ENCODE measurements at places on chromosomes 4 and X. TPM values are rescaled to one million over a fixed set of nuclear protein-coding genes. Genes with fewer than 3 reads are reported as not detected.

MAGEC3 gene
- not detected for total RNA-seq

DDX53 gene
- total RNA-seq = not detected

GRCh38 chr4:130306566-130306965 is 1210.6 kb downstream of the C4orf33 start:
- H3K36me3 ChIP-seq = no peaks in the 10 kb centered on the region
- H3K4me1 ChIP-seq = no peaks in the 10 kb centered on the region
- no peaks in the 10 kb centered on the region for H3K27me3 ChIP-seq
- no peak overlapping the region for H3K4me3 ChIP-seq
- no peak for DNase-seq
- no peak overlapping the region for H3K27ac ChIP-seq

CPZ gene
- total RNA-seq = not detected

- no peaks in the 10 kb centered on the region for H3K36me3 ChIP-seq
- peak overlapping the region; percentile 89 for H3K4me3 ChIP-seq
- peak; percentile 93 for DNase-seq
- peaks cover 45% of the 10 kb centered on the region for H3K4me1 ChIP-seq
- peak overlapping the region; percentile 86 for H3K27ac ChIP-seq
These were observed 969 bp downstream of the STIM2 start for GRCh38 chr4:26861434-26862186.

POLN gene
- total RNA-seq = 1.5 TPM

GABRG1 gene
- not detected for total RNA-seq

GSX2 gene
- 0.58 TPM for total RNA-seq

NXF2 gene
- not detected for total RNA-seq

RADX gene
- 13.0 TPM for total RNA-seq

DNA sequence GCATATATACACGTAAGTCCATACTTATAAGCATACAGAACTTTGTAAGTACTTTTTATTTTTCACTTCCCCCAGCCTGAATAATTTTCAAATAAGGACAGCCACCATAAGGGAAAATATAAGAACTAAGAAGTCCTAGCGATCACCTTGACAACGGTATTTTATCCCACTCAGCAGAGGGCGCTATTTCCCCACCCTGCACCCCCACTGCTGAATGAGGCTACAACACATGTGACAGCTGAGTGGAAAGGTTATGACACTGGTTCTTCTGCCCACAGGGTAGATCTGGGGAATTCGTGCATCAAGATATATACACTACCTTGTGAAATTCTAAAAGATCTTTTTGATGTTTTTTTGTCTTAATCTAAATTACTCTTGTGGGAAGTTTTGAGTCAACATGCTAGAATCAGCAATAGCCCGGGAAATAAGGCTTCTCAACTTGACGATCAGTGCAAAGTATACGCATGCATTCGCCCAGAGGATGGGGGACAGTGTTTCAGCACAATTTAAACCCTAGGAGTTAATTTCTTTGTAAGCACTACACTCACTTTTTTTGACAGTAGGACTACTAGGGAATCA is 151.5 kb downstream of the CORIN start:
- H3K27me3 ChIP-seq = no peaks in the 10 kb centered on the region
- H3K27ac ChIP-seq = no peak overlapping the region
- no peaks in the 10 kb centered on the region for H3K4me1 ChIP-seq
- no peak overlapping the region for H3K4me3 ChIP-seq
- no peaks in the 10 kb centered on the region for H3K36me3 ChIP-seq

HGFAC gene
- not detected for total RNA-seq

DNA sequence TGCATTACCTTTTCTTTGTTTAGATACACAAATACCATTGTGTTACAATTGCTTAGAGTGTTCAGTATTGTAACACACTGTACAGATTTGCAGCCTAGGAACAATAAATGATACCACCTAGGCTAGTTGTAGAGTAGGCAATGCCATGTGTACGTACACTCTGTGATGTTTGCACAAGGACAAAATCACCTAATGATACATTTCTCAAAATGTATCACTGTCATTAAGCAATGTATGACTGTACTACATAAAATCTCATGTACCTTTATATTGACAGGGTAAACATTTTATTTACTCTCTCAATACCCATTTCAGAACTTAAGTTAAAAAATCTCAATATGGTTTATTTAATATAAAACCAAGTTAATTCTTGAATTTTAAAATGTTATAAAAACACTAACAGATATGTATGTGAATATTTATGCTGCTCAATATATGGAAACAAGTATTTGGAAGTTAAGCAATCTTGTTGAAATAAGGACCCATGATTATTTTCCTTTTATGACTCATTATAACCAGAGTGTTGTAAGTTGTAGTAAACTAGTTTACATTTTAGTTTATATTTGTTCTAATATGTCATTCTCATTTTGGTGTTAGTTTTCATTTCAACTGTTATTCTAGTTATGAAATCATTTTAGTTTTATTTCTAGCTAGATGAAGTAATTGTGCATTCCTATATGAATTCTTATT is 409.2 kb downstream of the TLL1 start:
- no peaks in the 10 kb centered on the region for H3K27me3 ChIP-seq
- H3K4me3 ChIP-seq = no peak overlapping the region

- no peaks in the 10 kb centered on the region for H3K4me1 ChIP-seq
- H3K27me3 ChIP-seq = no peaks in the 10 kb centered on the region
- H3K36me3 ChIP-seq = no peaks in the 10 kb centered on the region
- H3K4me3 ChIP-seq = no peak overlapping the region
These were observed 82.7 kb downstream of the ANXA5 start for GRCh38 chr4:121614101-121614500.

GRCh38 chr4:56240554-56241174 is 146.6 kb downstream of the AASDH start:
- H3K27ac ChIP-seq = no peak overlapping the region
- H3K4me1 ChIP-seq = no peaks in the 10 kb centered on the region
- H3K27me3 ChIP-seq = no peaks in the 10 kb centered on the region
- H3K36me3 ChIP-seq = no peaks in the 10 kb centered on the region
- no peak for DNase-seq

DNA sequence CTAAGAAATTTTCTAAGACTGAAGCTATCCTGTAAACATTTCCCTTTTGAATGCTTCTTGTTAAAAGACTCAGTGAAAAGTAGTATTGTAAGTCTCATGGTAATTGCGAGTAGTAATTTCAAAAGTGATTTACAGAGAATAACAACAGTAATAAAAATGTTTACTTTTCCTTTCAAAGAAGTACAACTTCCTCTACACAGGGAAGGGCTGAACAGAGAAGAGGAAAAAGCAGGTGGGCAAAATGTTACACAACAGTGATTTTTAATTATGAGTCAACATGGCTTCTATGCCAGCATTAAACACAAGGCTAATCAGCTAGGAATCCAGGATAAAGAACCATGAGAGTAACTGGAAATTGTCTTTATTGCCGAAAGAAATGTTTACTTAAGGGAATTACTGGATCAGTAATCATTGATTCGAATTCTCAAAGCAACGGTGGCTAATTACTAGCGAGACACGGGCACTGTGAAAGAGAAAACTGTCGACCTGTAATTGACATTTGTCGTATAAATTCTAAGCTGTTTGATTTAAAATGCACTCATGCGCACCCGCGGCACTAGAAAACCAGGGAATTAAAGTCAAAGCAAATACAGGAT is 15.4 kb downstream of the UTP3 start:
- H3K27ac ChIP-seq = peak overlapping the region; percentile 80
- H3K27me3 ChIP-seq = no peaks in the 10 kb centered on the region
- no peaks in the 10 kb centered on the region for H3K36me3 ChIP-seq

- H3K27me3 ChIP-seq = no peaks in the 10 kb centered on the region
- H3K4me1 ChIP-seq = no peaks in the 10 kb centered on the region
- no peak overlapping the region for H3K27ac ChIP-seq
- H3K36me3 ChIP-seq = no peaks in the 10 kb centered on the region
These were observed 190.6 kb downstream of the CCSER1 start for GRCh38 chr4:90317785-90318184.

GRCh38 chrX:126982158-126982557 is 162.6 kb downstream of the PRR32 start:
- no peaks in the 10 kb centered on the region for H3K4me1 ChIP-seq
- no peak overlapping the region for H3K4me3 ChIP-seq
- H3K27ac ChIP-seq = no peak overlapping the region
- DNase-seq = no peak
- H3K36me3 ChIP-seq = no peaks in the 10 kb centered on the region
- H3K27me3 ChIP-seq = no peaks in the 10 kb centered on the region

DNA sequence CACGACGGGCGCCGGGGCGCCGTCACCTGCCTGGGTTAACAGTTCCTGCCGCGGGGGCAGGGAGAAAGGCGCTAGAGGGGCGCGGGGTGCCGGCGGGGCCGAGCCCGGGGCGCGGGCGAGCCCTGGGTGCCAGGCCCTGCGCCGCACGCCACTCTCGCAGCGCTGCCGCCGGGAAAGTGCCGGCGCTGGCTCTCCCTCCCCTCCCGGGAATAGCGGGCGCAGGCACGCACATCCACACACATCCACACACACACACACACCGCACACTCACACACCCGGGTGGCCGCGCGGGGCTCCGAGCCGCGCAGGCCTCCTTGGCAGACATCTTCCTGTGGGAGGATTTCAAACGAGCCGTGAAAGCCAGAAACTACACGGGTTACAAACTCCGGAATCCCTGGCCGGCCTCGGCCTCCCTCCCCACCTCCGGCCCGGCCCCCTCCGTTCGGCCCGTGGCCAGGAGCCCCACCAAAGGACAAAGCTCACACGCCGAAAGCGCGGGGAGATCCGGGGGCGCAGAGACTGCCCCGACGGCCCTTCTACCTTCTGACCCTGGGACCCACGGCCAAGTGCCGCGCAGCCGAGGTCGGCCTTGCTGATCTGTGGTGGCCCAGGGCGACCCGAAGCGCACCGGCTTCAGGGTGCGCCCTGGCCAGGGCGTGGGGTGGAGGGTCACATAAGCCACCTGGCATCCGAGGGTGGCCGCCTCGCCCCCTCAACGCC is 92.3 kb downstream of the BCOR start:
- DNase-seq = no peak
- H3K4me1 ChIP-seq = peaks cover 41% of the 10 kb centered on the region
- H3K27ac ChIP-seq = no peak overlapping the region

- H3K4me1 ChIP-seq = no peaks in the 10 kb centered on the region
- H3K36me3 ChIP-seq = no peaks in the 10 kb centered on the region
- no peak for DNase-seq
- H3K27ac ChIP-seq = no peak overlapping the region
These were observed 380.2 kb upstream of the NDST3 start for GRCh38 chr4:117654079-117654478.

DNA sequence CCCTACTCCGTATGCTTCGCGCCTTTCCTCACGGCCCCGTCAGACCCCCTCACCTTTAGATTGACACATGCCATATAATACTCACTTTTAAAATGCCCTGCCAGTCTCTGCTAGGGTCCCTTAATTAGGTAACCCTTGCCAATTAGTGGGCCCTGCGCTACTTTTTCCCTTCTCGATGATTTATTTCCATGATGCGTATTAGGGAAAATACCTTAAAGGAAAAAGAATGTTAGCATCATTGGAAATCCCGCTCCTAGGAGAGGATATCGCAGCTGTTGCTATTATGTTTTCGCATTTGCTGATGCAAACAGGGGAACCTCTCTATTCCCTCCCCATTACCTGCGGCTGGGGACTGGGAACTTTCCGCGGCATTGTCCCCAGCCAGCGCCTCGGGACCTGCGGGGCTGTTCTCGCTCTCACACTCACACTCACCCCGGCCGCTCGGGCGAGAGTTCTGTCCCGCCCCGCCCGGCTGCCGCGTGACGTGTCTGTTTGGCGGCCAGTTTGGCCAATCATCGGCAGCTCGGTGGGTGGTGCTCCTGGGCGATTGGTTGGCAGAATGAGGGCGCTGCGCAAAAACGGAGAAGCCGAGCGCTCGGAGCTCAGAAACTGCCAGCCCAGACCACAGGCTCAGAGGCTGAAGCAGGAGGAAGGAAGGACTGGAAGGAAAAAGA is at the start of gene PCDH10:
Gene PCDH10, plus strand, starts transcription at position 605 of the 674 bp plus-strand sequence. CDS start 847 bp downstream, outside the sequence.
- H3K4me1 ChIP-seq = peaks cover 8% of the 10 kb centered on the region
- peak within 1 kb of the TSS; percentile 42 for H3K4me3 ChIP-seq
- peak; percentile 21 for DNase-seq
- H3K27ac ChIP-seq = no peak within 1 kb of the TSS
- no peaks in the 10 kb centered on the region for H3K36me3 ChIP-seq

DNA sequence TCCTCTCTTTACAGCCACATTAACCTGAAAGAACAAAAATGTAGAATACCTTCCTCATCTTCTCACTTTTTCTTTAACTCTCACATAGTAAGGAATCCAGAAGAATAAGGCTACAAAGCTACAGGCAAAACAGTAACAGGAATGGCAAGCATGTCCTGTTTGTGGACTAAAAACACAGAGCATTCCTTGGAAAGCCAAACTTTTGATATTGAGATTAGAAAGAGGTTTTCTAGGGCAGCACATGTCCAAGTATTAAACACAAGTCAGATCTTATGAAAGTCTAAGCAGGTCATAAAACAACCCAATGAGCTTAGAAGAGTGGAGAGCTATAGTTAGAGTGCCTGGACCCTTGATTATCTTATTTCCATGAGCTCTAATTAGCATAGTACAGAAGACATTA is 58.2 kb upstream of the FAM9C start:
- no peak for DNase-seq
- no peaks in the 10 kb centered on the region for H3K27me3 ChIP-seq
- no peaks in the 10 kb centered on the region for H3K36me3 ChIP-seq
- no peak overlapping the region for H3K27ac ChIP-seq
- peaks cover 5% of the 10 kb centered on the region for H3K4me1 ChIP-seq
- H3K4me3 ChIP-seq = no peak overlapping the region

TMSB15B gene
- 9.0 TPM for total RNA-seq

DNA sequence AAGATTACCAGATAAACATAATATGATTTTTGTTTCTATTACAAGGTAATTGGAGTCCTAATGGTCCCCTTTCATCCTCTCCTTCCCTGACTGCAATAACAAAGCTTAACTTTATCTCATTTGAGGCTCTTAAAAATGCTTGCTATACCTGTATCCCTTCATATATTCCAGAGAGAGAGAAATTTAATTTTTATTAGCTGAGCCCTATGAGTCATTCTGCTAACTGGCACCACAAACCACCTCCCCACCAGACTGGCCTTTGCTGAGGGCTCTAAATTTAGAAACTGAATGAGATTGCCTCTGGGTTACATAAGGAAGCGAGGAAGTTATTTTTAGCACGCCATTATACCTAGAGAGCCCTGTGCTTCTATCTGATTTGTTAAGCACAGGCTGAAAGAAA is 27.4 kb downstream of the CBLL2 start:
- H3K4me3 ChIP-seq = no peak overlapping the region
- no peaks in the 10 kb centered on the region for H3K4me1 ChIP-seq
- no peaks in the 10 kb centered on the region for H3K27me3 ChIP-seq
- H3K36me3 ChIP-seq = no peaks in the 10 kb centered on the region
- no peak overlapping the region for H3K27ac ChIP-seq
